Vagina (tissue), 2 donors: ENCODE measurements at places on chromosomes 16 and 17.

GRCh38 chr17:1533661-1534325, 17.4 kb upstream of the INPP5K start:
- DNase-seq, result no peak

DNA sequence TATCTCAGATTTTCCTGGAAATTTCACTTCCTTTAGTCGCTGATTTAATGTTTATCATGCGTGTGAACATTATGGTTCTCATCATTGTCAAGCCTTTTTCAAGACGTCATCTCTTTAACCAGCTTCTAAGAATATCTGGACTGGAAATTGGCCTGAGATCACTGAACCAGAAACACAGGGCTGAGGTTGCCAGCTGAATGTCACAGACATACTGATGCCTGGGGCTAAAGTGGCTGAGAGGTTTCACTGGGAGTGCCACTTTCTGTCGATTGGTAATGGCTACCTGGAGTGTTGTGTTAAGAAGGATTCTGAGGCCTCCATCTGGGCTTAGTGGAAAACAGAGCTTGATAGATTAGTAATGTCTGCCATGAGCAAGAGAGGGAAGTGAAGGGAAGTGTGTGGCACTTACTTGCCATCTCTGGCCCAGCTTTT, 54.2 kb downstream of the CRISPLD2 start:
- DNase-seq, result no peak

- no peak for DNase-seq
Observed at GRCh38 chr16:814974-815373, 14.4 kb upstream of the GNG13 start.

- no peak for DNase-seq
Observed at GRCh38 chr17:54780238-54780637, 120.4 kb upstream of the TOM1L1 start.

DNA sequence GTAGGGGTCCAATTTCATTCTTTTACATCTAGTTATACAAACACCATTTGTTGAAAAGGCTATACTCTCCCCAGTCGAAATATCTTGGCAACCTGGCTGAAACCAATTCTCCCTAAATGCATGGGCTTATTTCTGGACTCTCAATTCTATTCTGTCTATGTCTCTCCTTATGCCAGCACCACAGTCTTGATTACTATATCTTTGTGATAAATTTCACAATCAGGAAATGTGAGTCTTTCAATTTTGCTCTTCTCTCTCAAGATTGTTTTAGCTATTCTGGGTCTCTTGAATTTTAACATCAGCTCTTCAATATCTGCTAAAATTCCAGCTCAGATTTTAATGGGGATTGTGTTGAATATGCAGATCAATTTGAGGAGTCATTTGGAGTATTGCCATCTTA, 5.9 kb upstream of the TRIM25 start:
- DNase-seq, result no peak

- DNase-seq, result no peak
Observed at GRCh38 chr16:56267888-56268287, 76.6 kb downstream of the GNAO1 start.

- DNase-seq, result no peak
Observed at GRCh38 chr16:87661561-87661960, 59.3 kb downstream of the JPH3 start.
